Neural progenitor cell (in vitro differentiated cells): ENCODE measurements at places on chromosomes 7 and 10.

GRCh38 chr10:63366933-63367332, 98.8 kb downstream of the JMJD1C start:
- H3K36me3 ChIP-seq, result no peaks in the 10 kb centered on the region
- no peaks in the 10 kb centered on the region for H3K27me3 ChIP-seq
- no peak for DNase-seq
- H3K4me3 ChIP-seq, result no peak overlapping the region
- H3K27ac ChIP-seq, result no peak overlapping the region

DNA sequence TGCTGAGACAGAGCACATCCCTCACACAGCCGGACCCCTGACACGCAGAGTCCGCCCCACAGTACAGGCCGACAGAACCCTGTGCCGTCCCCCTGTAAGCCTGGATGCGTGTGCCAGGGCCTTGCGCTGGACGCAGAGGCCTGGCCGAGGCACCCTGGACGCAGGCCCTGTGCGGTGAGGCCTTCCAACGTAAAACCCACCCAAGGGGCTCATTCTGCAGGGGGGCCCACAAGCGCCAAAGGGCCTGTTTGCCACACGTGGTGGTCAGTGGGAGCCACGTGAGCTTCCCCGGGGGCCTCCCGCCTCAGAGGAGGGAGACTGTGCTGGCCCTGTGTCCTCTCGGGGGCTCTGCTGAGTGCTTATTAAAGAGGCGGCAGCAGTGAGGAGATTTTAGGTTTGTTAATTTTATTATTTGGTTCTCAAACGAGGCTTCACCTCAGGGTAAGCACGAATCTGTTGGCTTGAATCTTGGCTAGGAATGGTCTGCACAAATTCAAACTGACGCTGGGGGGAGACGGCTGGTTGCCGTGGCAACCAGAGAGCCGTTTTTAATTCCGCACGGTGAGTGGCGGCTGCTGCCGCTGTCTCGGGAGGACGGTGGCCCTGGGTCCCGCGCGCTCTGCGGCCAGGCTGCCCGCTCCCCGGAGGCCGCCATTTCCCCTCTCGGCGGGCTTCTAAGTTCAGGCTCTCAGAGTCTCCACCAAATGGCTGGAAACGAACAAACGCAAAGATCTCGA, 4.9 kb upstream of the ADGRA1 start:
- no peak overlapping the region for H3K27ac ChIP-seq
- no peaks in the 10 kb centered on the region for H3K36me3 ChIP-seq
- no peak overlapping the region for H3K4me3 ChIP-seq
- H3K4me1 ChIP-seq, result no peaks in the 10 kb centered on the region
- H3K27me3 ChIP-seq, result peaks cover 36% of the 10 kb centered on the region

GRCh38 chr10:127148066-127148932, 48.1 kb downstream of the INSYN2A start:
- H3K4me1 ChIP-seq, result no peaks in the 10 kb centered on the region
- H3K4me3 ChIP-seq, result no peak overlapping the region
- no peaks in the 10 kb centered on the region for H3K36me3 ChIP-seq
- no peak for DNase-seq

DNA sequence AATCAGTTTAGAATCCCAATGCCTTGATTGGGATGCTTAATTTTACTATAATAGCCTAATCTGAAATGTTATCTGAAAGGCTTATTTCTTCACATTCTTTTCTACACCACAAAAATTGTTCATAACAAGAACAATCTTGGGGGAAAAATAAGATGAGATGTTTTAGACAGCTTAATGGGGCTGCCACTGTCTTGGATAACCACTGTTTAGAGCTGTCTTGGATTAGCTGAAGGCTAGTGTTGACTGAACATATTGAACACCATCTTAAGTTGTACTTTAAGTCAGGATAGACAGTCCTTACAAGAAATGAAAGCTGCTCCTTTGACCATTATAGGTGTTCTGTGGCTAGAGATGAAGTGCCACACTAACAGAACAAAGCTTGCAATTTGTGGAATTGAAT, 501.3 kb downstream of the GFRA1 start:
- no peak overlapping the region for H3K4me3 ChIP-seq
- no peak overlapping the region for H3K27ac ChIP-seq
- no peaks in the 10 kb centered on the region for H3K27me3 ChIP-seq
- no peaks in the 10 kb centered on the region for H3K4me1 ChIP-seq

DNA sequence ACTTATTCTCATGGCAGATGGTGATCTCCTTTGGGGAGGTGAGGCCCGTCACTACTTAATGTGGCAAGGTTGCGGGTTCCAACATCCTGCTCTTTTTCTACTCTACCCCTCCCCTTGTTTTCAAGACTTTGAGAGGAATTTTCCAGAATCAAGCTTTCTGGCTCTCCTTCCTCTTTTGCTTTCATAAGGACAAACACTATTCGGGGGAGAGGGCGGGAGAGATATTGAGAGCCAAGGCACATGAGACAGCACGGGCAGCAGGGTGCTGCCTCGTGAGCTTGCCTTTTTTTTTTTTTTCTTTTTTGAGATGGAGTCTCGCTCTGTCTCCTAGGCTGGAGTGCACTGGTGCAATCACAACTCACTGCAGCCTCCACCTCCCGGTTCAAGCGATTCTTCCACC, 6.9 kb upstream of the PFKFB3 start:
- no peak overlapping the region for H3K27ac ChIP-seq
- peaks cover 39% of the 10 kb centered on the region for H3K27me3 ChIP-seq
- DNase-seq, result no peak
- no peak overlapping the region for H3K4me3 ChIP-seq
- peaks cover 9% of the 10 kb centered on the region for H3K4me1 ChIP-seq

GRCh38 chr7:89602984-89603383, 551.3 kb upstream of the STEAP1 start:
- no peak overlapping the region for H3K27ac ChIP-seq
- H3K36me3 ChIP-seq, result no peaks in the 10 kb centered on the region
- H3K4me3 ChIP-seq, result no peak overlapping the region
- no peaks in the 10 kb centered on the region for H3K4me1 ChIP-seq
- DNase-seq, result no peak

- no peak for DNase-seq
- no peak overlapping the region for H3K27ac ChIP-seq
- no peak overlapping the region for H3K4me3 ChIP-seq
These were observed 770.2 kb downstream of the GRID1 start for GRCh38 chr10:85596389-85596788.

DNA sequence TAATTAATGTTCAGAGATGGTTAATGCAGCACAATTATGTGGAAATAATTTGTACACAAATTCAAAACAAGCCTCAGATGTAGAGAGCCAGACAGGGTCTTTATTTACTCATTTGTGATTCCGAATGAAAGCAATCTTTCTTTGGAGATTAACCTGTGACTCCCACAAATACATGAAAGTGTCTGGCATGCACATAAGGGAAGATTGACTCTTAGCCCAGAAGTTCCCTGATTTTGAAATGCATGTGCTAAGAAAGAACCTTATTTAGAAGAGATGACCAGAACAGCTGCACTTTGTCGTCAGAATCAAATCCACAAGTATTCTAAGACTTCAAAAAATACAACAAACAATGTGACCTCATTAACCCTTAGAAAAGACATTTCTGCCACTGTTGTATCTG, 45.1 kb downstream of the RNLS start:
- no peak for DNase-seq
- H3K36me3 ChIP-seq, result no peaks in the 10 kb centered on the region
- H3K4me3 ChIP-seq, result no peak overlapping the region
- H3K27me3 ChIP-seq, result no peaks in the 10 kb centered on the region

DNA sequence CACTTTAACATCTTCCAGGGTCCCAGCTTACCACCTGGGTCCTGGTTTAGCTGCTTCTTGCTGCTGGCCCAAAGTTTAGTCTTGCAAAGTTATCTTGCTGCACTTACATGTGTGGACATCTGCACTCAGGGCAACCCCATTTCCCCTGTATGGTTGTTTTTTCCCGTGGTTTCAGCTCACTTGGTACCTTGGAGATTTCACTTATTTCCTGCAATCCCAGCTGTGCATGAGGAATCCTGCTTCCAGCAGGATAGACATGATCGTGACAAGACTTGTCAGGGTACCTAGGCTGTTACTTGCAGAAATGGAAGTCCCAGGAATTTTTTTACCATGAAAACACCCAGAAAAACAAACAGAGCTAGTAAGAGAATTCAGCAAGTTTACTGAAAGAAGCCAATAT, 95.9 kb upstream of the LEP start:
- peaks cover 45% of the 10 kb centered on the region for H3K27me3 ChIP-seq
- H3K4me1 ChIP-seq, result no peaks in the 10 kb centered on the region
- no peak overlapping the region for H3K4me3 ChIP-seq
- H3K27ac ChIP-seq, result no peak overlapping the region
- DNase-seq, result no peak

DNA sequence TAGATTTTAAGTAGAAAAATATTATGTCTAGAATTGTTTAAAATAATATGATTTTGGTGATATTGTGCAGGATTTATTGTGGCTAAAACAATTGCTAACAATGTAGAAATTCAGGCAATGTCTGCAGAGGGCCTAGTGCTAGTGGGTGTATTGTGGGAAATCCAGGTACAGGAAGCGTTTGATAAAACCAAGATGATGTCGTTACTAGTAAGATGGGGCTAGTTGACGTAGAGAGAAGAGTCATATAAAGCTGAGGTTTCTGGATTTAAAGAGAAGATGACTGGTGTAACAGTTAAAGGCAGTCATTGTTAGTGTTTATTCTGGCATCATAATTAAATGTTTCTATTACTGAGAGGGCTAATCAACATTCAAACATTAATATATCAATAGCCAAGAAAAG, 43.5 kb downstream of the ADK start:
- H3K4me1 ChIP-seq, result no peaks in the 10 kb centered on the region
- H3K27me3 ChIP-seq, result no peaks in the 10 kb centered on the region
- H3K36me3 ChIP-seq, result no peaks in the 10 kb centered on the region
- DNase-seq, result no peak

DNA sequence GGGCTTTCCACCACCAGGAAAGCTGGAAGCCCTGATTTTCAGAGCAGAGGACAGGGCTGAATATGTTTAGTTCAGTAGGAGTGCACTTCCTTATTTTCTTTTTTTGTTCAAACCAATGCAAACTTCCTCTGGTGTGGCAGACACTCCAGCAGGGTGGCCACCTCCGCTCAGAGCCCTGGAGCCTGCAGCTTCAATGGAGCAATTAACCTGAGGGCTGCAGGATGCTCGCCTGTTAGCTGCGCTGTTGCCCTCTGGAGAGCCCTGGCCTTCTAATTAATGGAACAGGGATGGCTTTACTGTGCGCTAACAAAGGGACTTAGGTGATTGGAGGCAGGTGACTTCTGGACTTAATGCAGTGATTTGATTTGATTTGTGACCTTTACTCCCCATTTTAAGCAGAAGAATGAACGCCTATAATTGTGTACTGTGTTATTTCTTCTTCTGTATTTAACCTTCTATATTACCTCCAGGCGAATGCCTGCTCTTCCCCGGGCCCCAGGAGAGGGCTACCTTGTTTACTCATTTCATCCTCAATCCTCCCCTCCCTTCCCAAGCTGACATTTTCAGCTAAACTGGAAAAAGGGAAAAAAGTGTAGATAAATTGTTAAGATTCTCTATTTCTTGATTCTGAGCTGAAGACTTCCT, 123.0 kb upstream of the CTBP2 start:
- H3K4me3 ChIP-seq, result no peak overlapping the region
- H3K4me1 ChIP-seq, result peaks cover 10% of the 10 kb centered on the region
- H3K36me3 ChIP-seq, result no peaks in the 10 kb centered on the region
- no peaks in the 10 kb centered on the region for H3K27me3 ChIP-seq

DNA sequence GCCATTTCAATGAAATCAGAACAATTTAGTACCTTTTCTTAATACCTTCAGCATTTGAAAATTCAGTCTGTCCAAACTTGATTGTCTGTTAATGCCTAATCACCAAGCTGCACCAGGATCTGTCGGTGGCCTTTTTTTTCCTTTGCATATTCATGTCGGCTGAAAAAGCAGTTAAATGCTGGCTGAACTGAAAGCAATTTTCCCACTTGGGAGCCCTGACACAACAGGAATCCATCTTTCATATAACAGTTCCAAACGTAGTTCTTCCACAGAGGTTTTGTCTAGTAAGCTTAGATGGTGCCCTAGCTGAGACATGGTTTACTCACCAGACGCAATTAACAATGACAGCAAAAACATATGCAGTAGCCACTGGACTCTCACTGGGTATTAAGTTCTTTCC, 83.6 kb upstream of the CHCHD3 start:
- no peaks in the 10 kb centered on the region for H3K27me3 ChIP-seq
- H3K36me3 ChIP-seq, result no peaks in the 10 kb centered on the region
- no peak overlapping the region for H3K4me3 ChIP-seq
